Amniotic stem cell (primary cell): ENCODE measurements at places on chromosomes 1 and 21.

- no peak for DNase-seq
These were observed 191.5 kb downstream of the SDCCAG8 start for GRCh38 chr1:243447347-243447746.

DNA sequence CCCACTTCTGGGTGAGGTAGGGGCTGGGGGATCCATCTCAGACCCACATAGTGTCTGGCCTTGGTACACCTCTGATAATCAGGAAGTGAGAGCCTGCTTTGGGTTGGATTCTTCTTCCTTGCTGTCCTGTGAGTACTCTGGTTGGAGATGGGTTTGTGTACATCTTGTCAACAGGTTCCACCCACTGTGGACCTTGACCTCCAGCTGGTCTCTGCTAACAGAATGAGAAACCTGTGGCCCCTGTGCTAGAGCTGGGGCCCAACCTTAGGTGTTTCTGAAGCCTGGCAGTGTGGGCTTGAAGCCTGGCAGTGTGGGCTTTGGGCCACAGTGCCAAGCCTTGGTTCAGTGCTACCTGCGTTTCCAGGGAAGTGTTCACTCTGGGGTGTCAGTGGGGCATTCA lies 2.6 kb downstream of the ZBTB48 start:
- no peak for DNase-seq

DNA sequence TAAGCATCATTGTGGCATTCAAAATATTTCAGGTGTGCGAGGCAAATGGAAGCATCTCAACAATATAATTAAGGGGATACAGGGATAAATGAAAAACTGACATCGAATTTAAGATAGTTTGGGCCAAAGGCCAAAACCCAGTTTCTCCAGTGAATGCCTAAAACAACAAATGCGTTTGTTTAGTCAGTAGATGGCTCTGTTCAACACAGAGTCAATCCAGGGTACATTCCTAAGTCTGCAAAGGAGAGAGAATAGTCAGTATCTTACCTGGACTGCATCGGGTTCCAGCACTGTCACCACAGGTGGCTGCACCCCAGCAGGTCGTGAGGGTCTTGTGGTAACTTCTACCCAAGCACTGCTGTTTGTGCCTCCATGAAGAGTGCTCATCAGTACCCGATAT lies 321.1 kb downstream of the KCTD3 start:
- no peak for DNase-seq

GRCh38 chr1:66281808-66282207 lies 252.1 kb upstream of the SGIP1 start:
- DNase-seq = no peak

- no peak for DNase-seq
These were observed 10.6 kb downstream of the PTGER3 start for GRCh38 chr1:71037066-71037465.

DNA sequence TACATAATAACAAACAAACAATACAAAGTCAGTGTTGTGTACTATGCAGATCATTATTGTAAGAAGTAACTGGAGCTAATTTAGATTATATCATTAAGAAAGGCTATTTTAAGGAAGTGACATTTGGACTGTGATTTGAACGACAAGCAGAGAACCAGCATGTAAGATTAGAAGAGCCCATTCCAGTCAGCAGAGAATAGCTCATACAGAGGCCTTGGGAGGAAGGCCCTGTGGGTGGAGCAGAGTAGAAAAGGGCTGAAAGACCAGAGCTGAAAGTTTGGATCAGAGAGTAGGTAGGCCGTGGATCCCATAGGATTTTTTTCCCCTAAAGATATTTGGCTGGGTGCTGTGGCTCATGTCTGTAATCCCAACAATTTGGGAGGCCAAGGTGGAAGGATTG lies 190.1 kb downstream of the OMA1 start:
- no peak for DNase-seq

DNA sequence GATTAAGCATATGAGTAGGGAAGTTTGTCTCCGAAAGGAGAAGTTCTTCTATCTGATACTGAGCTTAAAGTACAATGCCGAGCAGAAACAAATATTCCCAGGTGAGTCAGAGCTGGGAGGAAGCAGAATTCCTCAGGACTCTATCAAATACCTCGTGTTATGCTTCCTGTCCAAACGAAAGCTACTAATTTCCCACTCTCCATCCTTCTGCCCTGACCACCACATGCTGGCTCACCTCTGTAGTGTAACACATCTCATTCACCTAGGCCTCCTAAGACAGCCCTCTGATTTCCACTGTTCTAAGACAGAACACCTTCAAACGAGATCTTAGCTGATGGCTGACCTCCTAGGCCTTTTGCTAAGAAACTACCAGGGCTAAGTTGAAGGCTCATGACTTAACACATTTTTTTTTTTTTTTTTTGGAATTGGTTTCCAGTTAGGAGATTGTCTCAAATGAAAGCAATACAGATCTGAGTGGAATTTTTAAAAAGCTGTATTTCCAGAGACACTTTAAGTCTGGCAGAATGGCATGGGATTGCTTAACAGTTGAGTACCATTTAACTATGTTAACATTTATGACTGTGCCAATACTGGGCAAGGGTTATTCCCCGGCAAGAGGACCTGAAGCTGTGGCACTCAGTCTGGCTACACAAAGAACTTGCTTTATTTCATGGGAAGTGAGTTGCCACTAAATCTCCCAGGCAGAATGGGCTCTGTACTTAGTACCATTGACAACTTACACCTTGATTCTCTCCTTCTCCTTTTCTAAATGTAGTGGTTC lies 583.4 kb downstream of the DPYD start:
- DNase-seq = no peak

GRCh38 chr21:37483776-37484175 lies 117.2 kb downstream of the DYRK1A start:
- DNase-seq = no peak

DNA sequence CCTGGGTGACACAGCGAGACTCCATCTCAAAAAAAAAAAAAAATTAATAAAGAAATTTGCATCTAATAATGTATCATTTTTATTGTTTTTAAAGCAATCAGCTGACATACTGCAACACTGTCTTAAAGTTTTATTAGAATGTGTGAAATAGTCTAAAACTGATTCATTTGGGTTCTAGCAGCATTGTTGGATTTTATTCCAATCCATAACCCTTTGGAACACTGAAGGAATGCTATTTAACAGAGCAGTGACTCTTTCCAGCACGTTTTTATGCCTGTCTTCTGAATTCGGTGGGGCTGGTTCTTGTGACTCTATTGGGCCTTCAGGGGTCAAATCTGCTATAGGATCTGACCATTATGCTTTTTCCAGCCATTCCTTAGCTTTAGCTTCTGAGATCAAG lies 18.2 kb upstream of the FMO4 start:
- DNase-seq = no peak

- no peak for DNase-seq
These were observed 63.9 kb downstream of the URB2 start for GRCh38 chr1:229689904-229690303.

- DNase-seq = no peak
These were observed 15.2 kb downstream of the LY9 start for GRCh38 chr1:160811147-160811546.

GRCh38 chr1:83769072-83769471 lies 229.9 kb downstream of the TTLL7 start:
- no peak for DNase-seq

DNA sequence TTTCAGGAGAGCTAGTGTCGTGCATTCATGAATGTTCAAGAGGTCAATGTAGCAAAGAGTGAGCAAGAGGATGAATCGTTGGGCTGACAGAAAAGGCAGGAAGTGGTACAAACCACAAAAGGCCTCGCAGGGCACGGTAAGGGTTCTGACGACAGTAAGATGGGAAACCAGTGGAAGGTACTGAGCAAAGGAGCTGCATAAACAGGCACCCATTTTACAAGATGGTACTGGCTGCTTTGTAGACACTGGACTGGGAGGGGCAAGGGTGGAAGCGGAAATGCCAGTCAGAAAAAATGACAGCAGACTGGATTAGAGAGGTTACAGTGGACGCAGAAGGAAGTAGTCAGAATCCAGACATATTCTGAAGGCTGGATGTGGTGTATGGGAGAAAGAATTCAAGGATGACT lies 123.5 kb downstream of the PTPN14 start:
- no peak for DNase-seq

DNA sequence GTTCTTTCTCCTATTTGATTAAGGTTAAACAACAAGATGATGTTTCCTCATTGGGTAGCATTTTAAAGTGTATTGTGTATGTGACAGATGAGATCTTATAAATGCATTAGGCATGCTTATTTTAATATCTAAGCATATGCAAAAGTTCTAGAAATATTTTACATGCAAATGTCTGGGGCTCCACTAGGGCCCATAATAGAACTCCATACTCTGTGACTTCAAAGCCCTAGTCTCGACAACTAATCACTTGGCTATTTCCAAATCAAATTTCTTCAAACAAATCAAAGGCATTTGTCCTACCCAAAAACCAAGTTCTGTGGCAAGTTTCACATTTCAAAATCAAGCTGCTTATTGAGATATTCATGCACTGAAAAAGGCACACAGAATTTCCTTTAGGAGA lies 385.6 kb upstream of the ST6GALNAC5 start:
- no peak for DNase-seq

- DNase-seq = no peak
These were observed 825 bp upstream of the DPH5 start for GRCh38 chr1:101026430-101026788.

DNA sequence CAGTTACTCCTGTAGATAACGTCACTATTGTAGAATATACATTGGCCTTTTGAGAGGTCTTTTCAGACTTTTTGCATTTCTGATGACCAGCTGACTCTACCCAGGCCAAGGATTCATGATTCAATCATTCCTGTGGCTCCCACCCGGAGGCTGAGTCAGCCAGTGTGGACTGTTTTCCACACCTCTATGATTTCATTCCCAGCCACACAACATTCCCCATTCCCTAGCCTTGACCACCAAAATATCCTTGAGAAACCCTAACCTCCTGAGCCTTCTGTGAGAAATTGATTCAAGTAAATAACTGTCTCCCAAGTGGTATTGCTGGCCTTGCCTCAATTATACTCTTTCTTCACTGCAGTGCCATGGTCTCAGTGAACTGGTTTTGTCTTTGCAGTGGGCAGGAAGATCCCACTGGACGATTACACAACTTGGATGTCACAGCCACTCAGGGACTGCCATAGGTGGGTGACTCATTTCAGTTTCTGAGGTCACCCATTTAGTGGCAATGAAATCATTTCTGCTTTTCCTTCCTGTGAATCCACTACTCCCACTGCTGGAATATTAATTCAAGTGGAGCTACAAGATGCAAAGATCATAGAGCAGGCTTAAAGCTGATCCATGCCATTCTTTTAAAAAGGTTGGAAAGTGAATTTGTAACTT lies 518.6 kb upstream of the ZP4 start:
- peak; percentile 83 for DNase-seq

GRCh38 chr1:14949836-14950713 lies 203.5 kb upstream of the TMEM51 start:
- DNase-seq = no peak

DNA sequence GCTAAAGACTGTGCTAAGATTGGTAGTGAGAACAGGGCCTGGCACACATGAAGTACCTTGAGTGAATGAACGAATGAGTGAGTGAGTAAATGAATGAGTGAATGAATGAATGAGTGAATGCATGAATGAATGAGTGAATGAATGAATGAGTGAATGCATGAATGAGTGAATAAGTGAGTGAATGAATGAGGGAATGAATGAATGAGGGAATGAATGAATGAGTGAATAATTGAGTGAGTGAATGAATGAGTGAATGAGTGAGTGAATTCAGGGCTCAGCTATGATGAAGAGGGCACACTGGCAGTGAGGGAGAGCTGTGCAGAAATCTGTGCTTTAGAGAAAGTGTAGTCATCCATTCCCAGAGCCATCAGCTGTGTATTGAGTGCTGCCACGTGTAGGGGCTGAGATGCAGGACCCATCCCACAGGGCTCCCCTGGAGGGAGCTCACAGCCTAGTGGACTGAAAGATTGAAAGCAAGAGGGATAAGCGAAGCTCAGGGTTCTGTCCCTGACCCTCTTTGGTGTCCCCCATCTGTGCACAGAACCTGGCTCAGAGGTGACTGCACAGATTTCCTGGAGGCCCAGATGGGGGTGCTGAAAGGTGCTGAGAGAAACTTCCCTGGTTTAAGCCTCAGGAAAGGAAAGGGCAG lies 217.9 kb upstream of the VAMP3 start:
- DNase-seq = no peak
